Activated CD8-positive, alpha-beta memory T cell treated with anti-CD3 and anti-CD28 coated beads, Interleukin-2, amount 10 ng/mL, durations not matched to agents 7 days and 5 days (primary cell): ENCODE measurements at places on chromosomes 2 and 18. TPM values are rescaled to one million over a fixed set of nuclear protein-coding genes. Genes with fewer than 3 reads are reported as not detected.

GRCh38 chr2:158214431-158214830 is 112.8 kb downstream of the UPP2 start:
- no peak for DNase-seq

DNA sequence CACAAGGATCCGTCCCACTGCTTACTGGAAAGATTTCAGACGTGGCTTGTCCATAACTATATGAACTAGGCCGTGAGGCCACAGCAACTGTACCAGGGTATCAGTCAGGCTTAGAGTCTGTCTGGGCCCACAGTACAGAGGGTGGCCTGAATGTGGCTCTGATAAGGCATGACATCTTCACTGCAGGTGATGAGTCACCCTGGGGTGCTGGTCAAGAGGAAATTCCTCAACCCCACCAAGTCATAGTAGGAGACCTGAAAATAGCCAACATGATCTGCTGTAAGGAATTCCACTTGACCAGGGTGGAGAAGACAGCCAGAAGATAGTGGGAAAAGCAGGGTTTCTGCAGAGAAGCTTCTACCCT is 107.7 kb downstream of the INHBB start:
- DNase-seq: no peak

GRCh38 chr2:118943286-118943685 is 1.3 kb downstream of the MARCO start:
- DNase-seq: no peak

GRCh38 chr2:230991598-230991997 is 4.3 kb upstream of the SPATA3 start:
- no peak for DNase-seq

- no peak for DNase-seq
Measured at GRCh38 chr18:74400813-74401212, 56.3 kb downstream of the DIPK1C start.

- no peak for DNase-seq
Measured at GRCh38 chr2:190819840-190820301, 60.8 kb upstream of the GLS start.

- no peak for DNase-seq
Measured at GRCh38 chr2:60830991-60831390, 50.4 kb upstream of the REL start.

The GLB1L gene
- total RNA-seq: 4.3 TPM

DNA sequence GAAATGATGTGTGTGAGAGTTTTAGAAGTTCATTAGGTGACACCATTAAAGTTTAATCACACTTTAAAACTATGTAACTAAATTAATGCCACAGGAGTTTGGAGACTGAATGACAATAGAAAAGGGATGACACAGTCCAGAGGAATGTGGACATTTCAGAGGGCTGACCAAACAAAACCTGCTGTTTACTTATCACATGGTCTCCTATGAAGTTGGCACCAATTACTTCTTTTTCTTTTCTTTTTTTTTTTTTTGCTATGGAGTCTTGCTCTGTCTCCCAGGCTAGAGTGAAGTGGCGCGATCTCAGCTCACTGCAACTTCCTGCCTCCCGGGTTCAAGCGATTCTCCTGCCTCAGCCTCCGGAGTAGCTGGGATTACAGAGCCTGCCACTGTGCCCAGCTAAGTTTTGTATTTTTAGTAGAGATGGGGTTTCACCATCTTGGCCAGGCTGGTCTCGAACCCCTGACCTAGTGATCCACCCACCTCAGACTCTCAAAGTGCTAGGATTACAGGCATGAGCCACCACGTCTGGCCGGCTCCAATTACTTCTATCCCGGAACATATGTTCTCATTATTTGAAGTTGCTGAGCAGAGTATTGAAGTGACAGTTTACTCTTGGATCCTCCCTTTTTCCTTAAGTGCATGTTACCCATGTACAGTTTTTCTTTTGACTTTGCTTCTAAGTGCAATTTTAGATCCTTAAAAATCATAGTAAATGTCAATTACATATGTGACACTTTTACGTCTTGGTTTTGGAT is 4.3 kb downstream of the AGPS start:
- DNase-seq: no peak

The GAD1 gene
- 3.7 TPM for total RNA-seq

GRCh38 chr2:9964334-9964980 is 13.0 kb downstream of the GRHL1 start:
- no peak for DNase-seq

The DOCK10 gene
- 251 TPM for total RNA-seq

DNA sequence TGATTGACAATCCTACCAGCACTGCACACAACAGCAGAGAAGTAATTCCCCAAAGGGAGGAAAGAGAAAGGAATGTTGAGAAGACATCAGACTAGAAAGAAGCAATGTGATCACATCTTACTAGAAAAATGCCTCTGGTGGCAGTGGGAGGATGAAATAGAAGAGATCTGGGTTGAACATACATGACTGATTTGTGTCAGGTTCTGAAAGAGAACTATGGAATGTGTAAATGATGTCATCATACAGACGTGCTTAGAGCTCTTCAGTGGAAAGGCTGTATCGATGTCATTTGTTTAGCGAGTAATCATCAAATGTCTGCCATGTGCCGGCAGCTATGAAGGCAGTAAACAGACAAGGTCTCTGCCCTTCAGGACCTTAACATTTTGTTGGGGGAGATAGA is 24.9 kb downstream of the GORASP2 start:
- no peak for DNase-seq

The SCN1A gene
- total RNA-seq: not detected

GRCh38 chr2:236901956-236902355 is 183.7 kb upstream of the COPS8 start:
- no peak for DNase-seq

- no peak for DNase-seq
Measured at GRCh38 chr2:102520801-102521200, 47.8 kb downstream of the SLC9A4 start.

DNA sequence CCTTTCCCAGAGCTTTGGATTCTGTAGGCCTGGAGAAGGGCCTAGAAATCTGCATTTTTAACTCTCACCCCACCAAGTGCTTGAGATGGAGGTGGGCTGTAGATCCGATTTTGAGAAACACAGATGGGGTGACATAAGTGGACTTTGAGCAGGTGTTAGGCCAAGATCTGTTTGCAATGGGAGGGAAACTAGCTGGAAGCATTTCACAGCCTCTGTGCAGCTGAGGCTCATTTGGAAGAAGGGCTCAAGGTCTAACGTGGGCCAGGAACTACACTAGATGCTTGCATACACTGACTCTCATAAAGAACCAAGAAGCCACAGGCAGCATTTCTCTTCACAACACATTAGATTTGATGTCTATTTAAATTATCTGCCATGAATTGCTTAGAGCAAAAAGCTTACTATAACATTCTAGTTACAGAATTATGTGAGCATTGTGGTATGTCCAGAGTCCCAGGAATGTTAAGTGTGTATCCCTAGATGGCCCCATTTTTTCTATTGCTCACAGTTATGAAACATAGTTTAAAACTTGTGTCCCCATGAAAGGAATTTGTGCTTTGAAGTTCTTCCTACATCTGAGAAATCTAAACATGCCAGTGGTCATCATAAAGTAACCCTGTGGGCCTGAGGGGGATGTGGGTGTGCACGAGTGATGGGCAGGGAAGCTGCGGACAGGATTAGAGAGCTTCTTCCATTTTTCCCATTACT is 77.2 kb downstream of the CD28 start:
- no peak for DNase-seq

DNA sequence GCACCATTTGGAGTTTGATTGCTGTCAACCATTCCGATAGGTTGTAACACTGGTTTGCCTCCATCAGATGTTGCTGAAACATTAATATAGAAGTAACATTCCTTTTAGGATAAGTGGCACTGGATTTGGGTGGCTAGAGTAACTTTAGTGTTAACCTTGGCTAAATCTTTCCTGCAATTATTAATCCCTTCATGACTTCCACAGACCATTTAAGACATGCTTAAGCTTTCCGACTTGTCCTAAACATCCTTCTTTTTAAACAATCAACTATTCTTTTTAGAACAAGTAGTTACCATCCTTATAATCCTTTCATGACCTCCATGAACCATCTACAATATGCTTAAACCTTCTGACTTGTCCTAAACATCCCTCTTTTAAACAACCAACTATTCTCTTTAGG is 465.5 kb downstream of the DCDC2C start:
- no peak for DNase-seq

The ATOH8 gene
- 0.12 TPM for total RNA-seq

DNA sequence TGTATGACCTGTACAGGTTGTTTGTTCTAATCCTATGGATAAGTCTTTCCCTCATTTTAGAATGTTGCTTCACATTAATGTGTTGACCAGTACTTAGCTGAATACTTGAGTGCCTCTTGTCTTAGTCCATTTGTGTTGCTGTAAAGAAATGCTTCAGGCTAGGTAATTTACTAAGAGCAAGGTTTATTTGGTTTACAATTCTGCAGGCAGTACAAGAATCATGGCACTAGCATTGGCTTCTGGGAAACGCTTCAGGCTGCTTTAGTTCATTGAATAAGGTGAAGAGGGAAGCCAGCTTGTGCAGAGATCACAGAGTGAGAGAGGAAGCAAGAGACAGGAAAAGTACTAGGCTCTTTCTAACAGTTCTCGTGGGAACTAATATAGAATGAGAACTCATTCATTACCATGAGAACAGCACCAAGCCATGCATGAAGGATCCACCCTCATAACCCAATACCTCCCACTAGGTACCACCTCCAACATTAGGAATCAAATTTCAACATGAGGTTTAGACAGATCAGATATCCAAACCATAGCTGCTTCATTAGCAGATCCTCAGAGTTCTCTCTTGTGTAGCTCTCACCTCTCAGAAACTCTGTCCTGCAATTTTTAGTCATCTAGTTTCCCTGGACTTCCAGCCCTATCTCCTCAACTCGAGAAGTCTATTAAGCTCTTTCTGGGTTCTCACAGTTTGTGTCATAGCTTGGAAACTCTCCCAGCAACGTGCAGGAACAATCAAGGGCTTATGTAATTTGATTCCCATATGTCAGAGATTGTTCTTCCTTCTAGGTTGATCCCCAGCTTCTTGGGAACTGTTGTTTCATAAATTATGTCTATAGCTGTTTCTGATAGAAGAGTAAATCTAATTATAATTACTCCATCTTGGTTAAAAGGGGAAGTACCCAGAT is 2082.3 kb upstream of the CELF4 start:
- no peak for DNase-seq

DNA sequence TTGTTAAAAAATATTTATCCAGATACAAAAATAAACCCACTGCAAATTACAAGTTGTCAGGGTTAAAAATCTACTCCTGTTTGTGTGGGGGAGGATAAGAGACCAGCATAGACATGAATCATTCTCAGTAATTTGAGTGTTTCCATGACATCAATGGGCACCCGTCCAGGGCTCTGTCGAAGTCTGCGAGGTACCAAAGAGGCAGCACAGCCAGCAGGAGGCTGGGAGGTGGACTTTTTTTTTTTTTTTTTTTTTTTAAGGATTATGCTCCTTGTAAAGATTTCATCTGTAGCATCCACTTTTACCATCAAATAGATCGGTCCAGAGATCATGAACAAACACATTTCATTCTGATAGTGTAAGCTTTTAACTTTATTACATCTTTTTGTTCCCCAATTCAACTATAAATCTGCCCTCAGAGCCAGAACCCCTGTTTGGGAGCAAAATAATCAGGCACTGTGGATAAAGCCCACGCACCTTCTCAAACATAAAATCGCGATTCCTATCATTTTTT is 182.0 kb downstream of the TCF4 start:
- DNase-seq: no peak

DNA sequence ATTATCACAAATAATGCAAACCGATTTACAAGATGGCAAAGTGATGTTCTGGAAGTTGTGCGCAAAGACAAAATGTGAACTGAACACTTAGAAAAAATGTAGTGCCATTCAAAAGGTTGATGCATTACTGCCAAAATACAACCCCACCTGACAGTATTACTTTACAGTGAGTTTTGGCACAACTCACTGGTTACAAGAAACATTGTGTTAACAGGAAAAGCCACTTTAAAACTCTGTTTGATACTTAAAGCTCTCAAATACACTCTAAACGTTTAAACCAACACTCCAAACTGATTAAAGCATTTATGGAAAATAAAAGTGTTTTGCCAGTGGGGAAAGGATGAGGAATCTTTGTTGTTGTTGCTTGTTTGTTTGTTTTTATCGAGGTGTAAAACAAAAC is 173.4 kb upstream of the SATB2 start:
- no peak for DNase-seq

DNA sequence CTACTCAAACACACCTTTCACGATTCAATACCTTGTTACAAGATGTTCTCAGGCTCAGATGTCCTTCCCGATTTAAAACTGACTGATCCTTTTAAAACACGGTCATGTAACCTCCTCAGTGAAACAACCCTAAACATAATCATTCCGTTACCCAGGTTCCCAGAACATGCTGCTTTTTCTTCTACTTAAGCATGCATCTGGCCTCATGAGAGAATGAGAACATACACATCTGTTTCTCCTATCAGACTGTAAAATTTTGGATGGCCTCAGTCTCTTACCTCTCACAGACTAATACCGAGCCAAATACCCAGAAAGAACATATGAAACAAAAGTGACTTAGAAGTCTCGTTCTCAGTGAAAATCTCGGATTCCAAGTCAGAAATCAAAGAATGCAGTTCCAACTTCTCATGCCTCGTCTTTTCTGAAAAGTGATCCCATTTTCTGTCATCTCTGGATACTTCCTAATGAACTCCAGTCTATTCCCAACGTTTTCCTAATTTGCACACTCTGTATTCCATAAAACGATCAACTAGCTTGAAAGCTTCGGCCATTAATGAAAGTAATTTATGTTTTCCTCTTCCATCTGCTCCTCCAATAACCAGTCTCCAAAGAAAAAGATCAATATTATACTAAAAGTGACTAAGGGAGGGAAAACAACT is 919 bp downstream of the SF3B1 start:
- no peak for DNase-seq

The RUFY4 gene
- 1.4 TPM for total RNA-seq

GRCh38 chr18:7940971-7941370 is 373.9 kb downstream of the PTPRM start:
- DNase-seq: no peak

The UNC50 gene
- total RNA-seq: 26.7 TPM

The LIPG gene
- 0.16 TPM for total RNA-seq

GRCh38 chr2:26898480-26899078 is 50.6 kb downstream of the DPYSL5 start:
- no peak for DNase-seq

GRCh38 chr2:4803396-4803795 is 888.8 kb upstream of the SOX11 start:
- DNase-seq: no peak

DNA sequence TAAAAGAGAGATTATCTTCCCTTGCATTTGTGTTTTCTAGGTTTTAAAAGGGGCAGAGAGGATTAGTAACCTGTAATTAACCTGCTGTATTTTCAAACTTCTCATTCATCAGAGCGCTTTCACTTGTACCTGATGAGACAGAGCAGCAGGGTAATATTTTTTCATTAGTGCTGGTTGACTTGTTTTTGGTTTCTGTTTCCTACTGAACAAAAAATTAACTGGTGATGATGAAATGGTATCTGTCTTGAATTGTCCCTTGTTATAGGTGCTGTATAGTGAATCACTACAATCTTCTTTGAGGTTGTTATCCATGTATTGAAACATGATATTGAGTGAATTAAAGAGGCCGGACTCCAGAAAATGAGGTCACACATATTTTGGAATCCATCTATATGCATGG is 37.9 kb downstream of the CDH20 start:
- no peak for DNase-seq

The SULT1C3 gene
- not detected for total RNA-seq

- no peak for DNase-seq
Measured at GRCh38 chr2:220293966-220294365, 666.5 kb downstream of the SLC4A3 start.

The TRIM54 gene
- 0.28 TPM for total RNA-seq

The TMEM200C gene
- total RNA-seq: not detected
